ENCODE measurements at places on chromosomes 6 and 20. TPM values are rescaled to one million over a fixed set of nuclear protein-coding genes. Genes with fewer than 3 reads are reported as not detected.

Gene APOBEC2
- total RNA-seq = 2.9 TPM

Gene SLA2
- total RNA-seq = not detected

- no peak for DNase-seq
- H3K4me1 ChIP-seq = peaks cover 26% of the 10 kb centered on the region
- H3K36me3 ChIP-seq = no peaks in the 10 kb centered on the region
- no peak overlapping the region for H3K4me3 ChIP-seq
- no peaks in the 10 kb centered on the region for H3K27me3 ChIP-seq
- no peak overlapping the region for H3K27ac ChIP-seq
Measured at GRCh38 chr20:8212286-8212685, 80.2 kb downstream of the PLCB1 start.

Gene TFAP2B
- 0.64 TPM for total RNA-seq
